ENCODE measurements at places on chromosomes 7 and 10. TPM values are rescaled to one million over a fixed set of nuclear protein-coding genes. Genes with fewer than 3 reads are reported as not detected.

ANKRD30A gene
- total RNA-seq, result not detected

OR2AE1 gene
- total RNA-seq, result not detected

DNTT gene
- not detected for total RNA-seq

CPA2 gene
- total RNA-seq, result not detected

MALRD1 gene
- 1.1 TPM for total RNA-seq

GAD2 gene
- total RNA-seq, result not detected

INMT gene
- total RNA-seq, result 48.1 TPM

WDFY4 gene
- total RNA-seq, result 2.5 TPM

GRM3 gene
- total RNA-seq, result not detected

FZD1 gene
- 10.3 TPM for total RNA-seq

ZNF736 gene
- 3.4 TPM for total RNA-seq

NODAL gene
- total RNA-seq, result not detected

CALML3 gene
- not detected for total RNA-seq

LHFPL3 gene
- not detected for total RNA-seq

AZGP1 gene
- total RNA-seq, result 94.1 TPM

CYP3A4 gene
- not detected for total RNA-seq

SPDYE5 gene
- total RNA-seq, result not detected

ASIC3 gene
- 5.5 TPM for total RNA-seq

Data from Right ventricle myocardium inferior (tissue), 1 donor.